Stimulated activated CD4-positive, alpha-beta T cell treated with anti-CD3 and anti-CD28 coated beads, Interleukin-4, amount 100 ng/mL, for 24 hours (primary cell): ENCODE measurements at places on chromosomes 16 and 17.

GRCh38 chr17:60749708-60750107 is 72.1 kb downstream of the BCAS3 start:
- DNase-seq: no peak

- DNase-seq: no peak
These were observed 368.8 kb upstream of the CDH8 start for GRCh38 chr16:62404842-62405611.

GRCh38 chr16:1162701-1163566 is 10.0 kb downstream of the CACNA1H start:
- DNase-seq: no peak

GRCh38 chr16:89119166-89119621 is 25.5 kb downstream of the ACSF3 start:
- no peak for DNase-seq

- DNase-seq: peak; percentile 58
These were observed 4.2 kb downstream of the METRNL start for GRCh38 chr17:83083368-83084201.
